ENCODE measurements at places on chromosomes 16 and 17. TPM values are rescaled to one million over a fixed set of nuclear protein-coding genes. Genes with fewer than 3 reads are reported as not detected.
A peak's percentile ranks its signal among the peaks of the same experiment; 100 is the strongest.

The ACAP1 gene
- 2.9 TPM for total RNA-seq

The ASPA gene
- total RNA-seq = not detected

The NPIPA5 gene
- 6.9 TPM for total RNA-seq

- no peak for DNase-seq
These were observed 42.8 kb downstream of the NOG start for GRCh38 chr17:56636265-56636664.

- no peak for DNase-seq
These were observed 88.5 kb upstream of the ZNF267 start for GRCh38 chr16:31785126-31785525.

The PRR29 gene
- 0.28 TPM for total RNA-seq

- no peak for DNase-seq
These were observed 88.0 kb upstream of the RPRML start for GRCh38 chr17:47066841-47067682.

DNA sequence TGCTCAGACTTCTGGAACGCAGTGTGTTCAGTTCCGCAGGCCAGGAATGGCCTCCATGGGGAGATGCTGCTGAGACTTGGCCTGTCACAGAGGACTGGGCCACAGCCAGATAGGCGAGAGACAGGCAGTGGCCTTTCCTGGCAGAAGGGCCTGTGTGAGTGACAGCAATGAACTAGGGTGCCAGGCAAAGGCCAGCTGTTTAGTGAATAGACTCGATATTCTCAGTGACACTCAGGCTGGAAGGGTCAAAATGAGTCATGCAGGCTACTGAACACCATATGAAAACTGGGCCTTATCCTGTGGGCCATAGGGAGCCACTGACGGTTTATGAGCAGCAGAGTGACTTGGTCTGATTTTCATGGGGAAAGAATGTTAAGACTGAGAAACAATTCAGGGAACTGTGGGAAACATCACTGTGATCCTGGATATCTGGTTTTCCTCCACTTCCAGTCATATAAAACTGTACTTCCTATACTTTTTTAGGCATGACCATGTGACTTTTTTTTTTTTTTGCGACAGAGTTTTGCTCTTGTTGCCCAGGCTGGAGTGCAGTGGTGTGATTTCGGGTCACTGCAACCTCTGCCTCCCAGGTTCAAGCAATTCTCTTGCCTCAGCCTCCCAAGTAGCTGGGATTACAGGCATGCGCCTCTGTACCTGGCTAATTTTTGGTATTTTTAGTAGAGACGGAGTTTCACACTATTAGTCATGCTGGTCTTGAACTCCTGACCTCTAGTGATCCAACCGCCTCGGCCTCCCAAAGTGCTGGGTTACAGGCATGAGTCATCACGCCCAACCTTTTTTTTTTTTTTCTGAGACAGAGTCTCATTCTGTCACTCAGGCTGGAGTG, 5.2 kb upstream of the NUBP1 start:
- DNase-seq = peak; percentile 27

GRCh38 chr17:75130632-75131277, 787 bp downstream of the NT5C start:
- DNase-seq = no peak

The CTRL gene
- total RNA-seq = not detected

GRCh38 chr17:19787733-19788357, 39.7 kb upstream of the ALDH3A1 start:
- DNase-seq = no peak

- DNase-seq = no peak
These were observed 43.4 kb upstream of the TAC4 start for GRCh38 chr17:49891271-49891670.

The TMEM92 gene
- 1.7 TPM for total RNA-seq

The FAM20A gene
- not detected for total RNA-seq

The KRT28 gene
- total RNA-seq = not detected

The KRT10 gene
- 52.9 TPM for total RNA-seq

The PLCG2 gene
- 0.94 TPM for total RNA-seq

Measured in chondrocyte (in vitro differentiated cells).